ENCODE measurements at places on chromosomes 4 and X.

DNA sequence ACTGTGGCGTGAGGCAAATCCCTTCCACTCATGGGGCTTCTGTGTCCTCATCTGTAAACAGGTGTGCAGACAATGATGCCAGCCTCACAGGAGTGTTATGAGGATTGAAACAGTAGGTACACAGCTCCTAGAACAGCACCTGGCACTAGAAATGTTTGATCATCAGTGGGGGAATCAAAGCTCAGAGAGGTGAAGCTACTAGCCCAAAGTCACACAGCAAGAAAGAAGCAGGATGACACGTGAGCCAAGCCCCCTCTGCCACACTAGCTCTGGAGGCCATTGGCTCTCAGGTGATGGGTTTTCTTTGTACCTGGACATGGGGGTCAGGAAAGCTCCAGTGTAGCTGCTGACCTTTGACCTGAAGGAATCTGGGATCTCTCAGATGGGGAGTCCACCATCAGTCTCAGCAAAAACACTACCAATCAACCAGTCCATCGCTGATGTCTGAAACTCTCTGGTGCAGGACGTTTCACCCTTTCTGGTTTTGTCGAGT is 13.4 kb upstream of the SLC2A9 start:
- DNase-seq = no peak

GRCh38 chr4:80155316-80155982 is 41.9 kb upstream of the PRDM8 start:
- peak; percentile 8 for DNase-seq

DNA sequence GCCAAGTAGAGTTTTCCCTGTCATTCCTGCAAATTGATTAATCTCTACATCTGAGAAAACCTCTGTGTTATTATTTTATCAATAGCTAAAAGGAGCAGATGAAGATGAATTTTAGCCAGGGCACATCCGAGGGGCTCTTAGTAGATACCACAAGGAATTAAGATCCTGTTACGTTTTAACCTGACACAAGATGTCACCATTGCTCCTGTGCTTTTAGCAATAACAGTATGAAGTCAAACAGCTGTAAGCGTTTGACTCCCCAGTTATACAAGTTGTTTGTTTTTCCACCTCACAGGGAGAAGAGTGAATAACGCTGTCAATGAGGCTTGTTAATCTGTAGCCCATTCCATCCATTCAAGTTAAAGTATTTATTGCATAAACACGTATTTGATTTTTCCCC is 76.0 kb upstream of the AP1S2 start:
- DNase-seq = no peak

DNA sequence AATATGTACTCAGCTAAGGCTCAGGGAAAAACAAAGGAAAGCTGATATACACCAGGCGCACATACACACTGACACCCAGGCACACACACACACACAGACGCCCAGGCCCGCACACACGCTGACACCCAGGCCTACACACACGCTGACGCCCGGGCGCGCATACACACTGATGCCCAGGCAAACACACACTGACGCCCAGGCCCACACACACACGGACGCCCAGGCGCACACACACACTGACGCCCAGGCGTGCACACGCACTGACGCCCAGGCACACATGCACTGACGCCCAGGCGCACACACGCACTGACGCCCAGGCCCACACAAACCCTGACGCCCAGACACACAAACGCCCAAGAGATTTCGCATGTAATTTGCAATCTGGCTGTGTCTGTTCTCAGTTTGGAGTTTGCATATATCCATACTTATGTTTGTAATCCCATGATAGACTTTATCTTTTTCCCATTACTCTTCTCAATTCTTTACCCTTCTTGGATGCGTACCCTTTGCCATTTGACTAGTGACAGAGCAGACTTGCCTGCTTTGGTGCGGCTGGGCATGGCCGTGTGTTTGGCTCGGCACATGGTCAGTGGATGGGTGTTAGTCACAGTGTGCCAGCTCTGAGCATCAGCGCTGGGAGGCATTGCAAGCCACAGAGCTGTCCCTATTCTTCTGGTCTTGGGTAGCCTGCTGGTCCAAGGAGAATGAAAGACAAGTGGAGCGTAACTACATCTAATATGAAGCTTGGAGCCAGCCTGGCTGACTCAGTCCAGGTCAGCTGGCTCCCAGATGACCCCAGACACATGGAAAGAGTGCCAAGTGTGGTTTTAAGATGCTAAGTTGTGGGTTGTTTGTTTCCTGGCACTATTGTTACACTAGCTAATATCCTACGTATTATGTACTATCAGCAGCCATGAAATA is 632.4 kb upstream of the ZFP42 start:
- no peak for DNase-seq

DNA sequence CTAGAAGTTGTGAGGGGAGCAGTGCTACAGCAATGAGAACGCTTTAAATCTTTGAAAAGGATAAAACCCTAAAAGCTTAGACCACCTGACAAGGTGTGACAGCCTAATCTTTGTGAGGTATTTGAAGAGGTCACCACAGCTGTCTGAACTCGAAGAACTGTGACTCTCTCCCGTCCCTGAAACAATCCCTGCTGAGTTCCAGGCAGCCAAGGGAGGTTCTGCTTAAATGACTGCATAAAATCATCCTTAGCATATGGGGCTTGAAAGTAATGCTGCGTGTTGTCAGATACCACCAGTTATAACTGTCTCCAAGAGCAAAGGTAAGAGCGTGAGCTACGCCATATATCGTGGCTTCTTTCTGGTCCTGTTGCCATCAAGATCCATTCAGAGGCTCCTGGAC is 696.3 kb downstream of the PCDH7 start:
- DNase-seq = no peak

DNA sequence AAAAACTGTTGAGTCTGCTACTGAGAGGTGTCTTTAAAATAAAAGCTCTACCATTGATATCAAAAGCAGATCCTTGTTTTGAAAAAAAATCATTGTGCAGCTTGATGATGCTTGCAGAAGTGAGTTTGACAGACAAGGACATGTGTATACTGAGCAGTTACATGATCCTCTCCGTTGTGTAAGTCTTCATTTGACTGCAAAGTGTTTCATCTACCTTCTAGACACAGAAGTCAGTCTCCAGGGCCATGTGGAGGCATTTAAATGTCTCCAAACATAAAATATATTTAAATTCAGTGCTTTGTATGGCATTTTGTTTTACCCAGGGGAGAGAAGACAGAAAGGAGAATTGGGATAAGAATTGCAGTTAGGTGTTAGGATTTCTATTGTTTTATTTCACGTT is 107.8 kb upstream of the MYOZ2 start:
- no peak for DNase-seq

DNA sequence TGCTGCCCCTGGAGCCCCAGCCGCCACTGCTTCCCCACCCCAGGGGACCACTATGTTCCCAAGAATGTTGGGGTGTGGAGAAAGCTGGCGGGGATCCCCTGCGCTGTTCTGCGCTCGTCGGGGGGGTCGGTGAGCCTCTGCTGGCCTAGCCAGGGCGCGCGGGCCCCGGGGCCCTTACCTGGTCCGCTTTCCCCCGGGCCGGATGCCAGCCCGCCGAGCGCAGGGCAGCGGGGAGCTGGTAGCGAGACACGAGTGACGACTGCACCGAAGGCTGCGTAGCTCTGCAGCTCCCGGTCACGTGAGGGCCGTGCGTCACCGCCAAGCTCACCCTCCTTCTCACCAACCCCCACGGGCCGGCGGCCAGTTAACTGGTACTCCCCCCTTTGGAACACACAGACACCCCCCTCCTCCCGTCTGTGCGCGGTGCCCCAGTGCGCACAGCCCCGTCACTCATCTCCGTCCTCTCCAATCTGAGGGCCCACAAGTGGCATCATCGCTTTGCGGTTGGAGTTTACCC is at the start of gene BEX1:
BEX1 (minus strand) TSS at position 254 of the 517 bp plus-strand sequence. CDS start 897 bp downstream, outside the sequence.
- peak; percentile 84 for DNase-seq

DNA sequence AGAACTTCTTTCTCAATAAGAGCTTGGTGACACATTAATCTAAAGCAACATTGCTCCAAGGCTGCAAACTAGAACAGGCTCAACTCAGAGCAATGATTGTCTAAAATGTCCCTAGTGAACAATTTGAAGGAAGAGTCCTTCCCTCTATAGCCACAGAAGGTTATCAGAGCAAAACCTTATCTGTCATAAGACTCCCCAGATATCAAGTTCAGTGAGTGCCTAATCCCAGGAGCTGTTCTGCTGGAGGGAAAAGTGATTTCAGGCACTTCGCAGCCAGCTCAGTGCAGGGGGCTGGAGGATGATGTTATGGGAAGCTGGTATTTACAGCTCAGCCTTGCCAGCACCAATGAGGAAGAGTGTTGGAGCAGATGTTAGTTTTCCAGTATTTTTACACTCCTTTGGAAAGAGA is 497.5 kb downstream of the INPP4B start:
- no peak for DNase-seq

GRCh38 chr4:17232566-17233253 is 279.2 kb downstream of the QDPR start:
- no peak for DNase-seq

Measured in NCI-H2171 (cell line).